ENCODE measurements at places on chromosomes 7 and 10.
A peak's percentile ranks its signal among the peaks of the same experiment; 100 is the strongest.

DNA sequence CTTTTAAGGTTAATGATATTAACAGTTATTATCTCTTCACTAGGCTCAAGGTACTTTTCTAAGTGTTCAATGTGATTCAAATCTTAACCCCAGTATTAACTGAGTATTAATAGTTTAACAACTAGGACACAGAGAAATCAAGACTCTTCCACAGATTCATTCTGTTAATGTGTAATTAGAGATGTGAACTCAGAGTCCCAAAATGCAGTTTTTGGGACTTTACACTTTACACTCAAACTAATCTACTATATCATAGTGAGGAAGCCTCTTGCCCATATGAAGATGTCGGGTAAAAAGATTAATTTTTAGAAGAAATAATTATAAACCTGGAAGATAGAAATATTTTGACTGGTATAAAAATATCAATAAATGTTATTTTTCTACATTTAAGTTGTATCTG is 644.5 kb upstream of the LRRTM3 start:
- DNase-seq = no peak

- DNase-seq = no peak
Measured at GRCh38 chr10:60123172-60123571, 216.8 kb upstream of the CCDC6 start.

DNA sequence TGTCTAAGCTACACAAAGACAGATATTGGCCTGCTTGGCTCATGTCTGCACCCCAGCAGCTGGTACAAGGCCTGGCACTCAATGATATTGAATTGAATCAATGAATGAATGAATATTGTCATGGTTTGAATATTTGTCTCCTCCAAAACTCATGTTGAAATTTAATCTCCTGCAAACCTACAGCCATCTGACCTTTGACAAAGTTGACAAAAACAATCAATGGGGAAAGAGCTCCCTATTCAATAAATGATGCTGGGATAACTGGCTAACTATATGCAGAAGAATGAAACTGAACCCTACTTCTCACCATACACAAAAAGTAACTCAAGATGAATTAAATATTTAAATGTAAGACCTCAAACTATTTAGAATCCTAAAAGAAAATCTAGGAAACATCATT is 144.7 kb downstream of the CYP26A1 start:
- no peak for DNase-seq

GRCh38 chr10:86755740-86756510 is 494 bp upstream of the BMPR1A start:
- peak; percentile 56 for DNase-seq

- peak; percentile 81 for DNase-seq
Measured at GRCh38 chr7:54932818-54933543, 85.8 kb upstream of the EGFR start.

GRCh38 chr10:102661658-102662028 is 17.4 kb downstream of the TRIM8 start:
- DNase-seq = no peak

DNA sequence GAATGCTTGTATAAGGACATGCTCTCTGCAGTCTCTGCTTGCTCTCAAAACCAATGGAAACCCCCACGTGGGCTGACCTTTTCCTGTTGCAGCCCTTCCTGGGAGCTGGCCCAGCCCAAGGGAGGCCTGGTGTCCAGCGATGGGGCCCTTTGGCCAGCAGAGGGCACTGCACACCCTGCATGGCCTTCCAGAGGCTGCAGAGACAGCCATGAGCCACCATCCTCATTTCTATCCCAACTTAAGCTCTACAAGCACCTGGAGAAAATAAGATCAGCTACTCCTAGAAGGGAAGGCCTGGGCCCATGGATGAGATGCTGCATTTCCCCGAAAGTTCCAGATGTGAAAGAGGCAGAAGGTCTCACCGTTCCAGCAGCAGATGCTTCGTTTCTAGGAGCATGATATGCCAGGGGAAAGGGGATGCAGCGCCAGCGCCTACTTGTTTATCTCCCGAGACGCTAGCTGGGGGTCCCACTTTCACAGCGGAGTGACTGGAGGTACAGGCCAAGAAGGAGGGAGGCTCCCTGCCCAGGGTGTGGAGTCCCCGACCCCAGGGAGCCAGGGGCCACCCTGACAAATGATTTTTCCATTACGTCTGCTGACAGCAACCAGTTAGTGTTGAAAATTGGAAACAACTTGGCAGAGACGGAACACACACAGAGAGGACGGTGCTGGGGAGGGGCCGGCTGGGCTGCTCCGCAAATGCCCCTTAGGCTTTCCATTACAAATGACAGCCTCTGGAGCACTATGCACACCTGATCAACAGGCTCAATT is 106.4 kb downstream of the ZRANB1 start:
- peak; percentile 11 for DNase-seq

DNA sequence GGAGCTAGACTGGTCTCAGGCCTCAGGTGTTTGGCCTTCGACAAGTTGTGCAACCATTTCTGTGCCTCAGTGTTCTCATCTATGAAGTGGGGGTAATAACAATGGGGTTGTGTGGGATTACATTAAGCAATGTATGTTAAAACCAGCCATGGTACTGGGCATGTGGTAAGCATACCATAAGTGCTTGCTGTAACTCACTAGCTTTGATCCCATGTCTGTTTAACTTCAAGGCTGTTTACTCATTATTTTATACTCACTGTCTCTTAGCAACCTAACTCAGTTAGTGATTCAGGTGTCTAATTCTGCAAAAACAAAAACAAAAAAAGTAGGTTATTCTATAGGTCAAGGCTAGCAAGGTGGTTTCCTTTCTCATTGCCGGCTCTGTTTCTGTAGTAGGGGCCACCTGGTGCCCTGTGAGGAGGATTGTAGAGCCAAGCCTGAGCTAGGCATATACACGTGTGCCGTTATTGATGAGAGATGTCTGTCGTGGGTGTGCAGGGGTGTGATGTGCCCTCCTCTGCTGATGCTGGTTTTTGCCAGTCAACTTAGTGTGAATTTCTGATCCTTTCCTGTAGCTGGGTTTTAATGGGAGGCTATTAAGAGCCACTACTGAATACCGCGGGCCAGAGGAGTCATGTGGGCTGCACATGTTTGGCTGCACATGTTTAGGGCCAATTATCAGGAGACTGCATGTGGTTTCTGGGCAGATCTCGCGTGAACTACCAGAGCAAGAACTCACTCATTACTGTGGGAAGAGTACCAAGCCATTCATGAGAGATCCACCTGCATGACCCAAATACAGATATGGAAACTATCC is 56.2 kb downstream of the EEPD1 start:
- no peak for DNase-seq

DNA sequence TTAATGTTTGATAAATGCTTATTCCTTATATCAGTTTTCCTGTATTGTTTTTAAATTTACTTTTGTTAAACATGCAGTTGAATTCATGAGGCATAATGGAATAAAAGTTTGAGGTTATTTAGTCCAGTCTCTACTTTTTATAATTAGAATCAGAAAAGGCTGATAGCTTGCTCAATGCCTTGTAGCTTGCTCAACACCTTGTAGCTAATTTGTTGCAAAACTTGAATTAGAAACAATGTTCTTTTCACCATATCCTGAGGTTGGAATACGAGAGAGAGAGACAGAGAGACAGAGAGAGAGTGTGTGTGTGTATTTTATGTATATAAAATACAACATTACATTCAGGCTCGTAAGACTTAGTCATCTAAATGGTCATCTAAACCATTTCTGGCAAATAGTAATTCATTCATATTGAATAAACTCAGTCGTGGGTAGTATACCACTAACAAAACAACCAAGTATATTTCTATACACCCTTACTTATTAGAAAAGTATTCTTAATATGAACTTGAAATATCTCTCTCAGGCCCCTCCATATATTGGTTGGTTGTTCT is 243.5 kb downstream of the ADK start:
- DNase-seq = no peak

DNA sequence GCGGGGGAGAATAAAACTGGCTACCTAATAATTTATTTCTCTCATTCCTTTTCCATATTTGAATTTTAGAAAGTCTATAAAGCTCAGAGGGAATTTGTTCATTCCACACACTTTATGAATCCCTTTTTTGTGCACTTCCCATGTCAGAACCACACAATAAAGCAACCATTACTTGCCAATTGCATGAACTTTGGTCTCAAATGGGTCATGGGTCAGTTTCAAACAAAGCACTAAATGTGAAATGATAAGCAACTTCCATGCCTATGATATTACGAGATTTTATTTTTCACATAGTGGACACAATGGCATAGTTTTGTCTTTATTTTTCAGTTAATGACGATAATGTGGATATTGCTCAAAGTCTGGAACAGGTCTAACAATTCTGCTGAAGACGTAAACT is 18.6 kb upstream of the RELN start:
- no peak for DNase-seq

DNA sequence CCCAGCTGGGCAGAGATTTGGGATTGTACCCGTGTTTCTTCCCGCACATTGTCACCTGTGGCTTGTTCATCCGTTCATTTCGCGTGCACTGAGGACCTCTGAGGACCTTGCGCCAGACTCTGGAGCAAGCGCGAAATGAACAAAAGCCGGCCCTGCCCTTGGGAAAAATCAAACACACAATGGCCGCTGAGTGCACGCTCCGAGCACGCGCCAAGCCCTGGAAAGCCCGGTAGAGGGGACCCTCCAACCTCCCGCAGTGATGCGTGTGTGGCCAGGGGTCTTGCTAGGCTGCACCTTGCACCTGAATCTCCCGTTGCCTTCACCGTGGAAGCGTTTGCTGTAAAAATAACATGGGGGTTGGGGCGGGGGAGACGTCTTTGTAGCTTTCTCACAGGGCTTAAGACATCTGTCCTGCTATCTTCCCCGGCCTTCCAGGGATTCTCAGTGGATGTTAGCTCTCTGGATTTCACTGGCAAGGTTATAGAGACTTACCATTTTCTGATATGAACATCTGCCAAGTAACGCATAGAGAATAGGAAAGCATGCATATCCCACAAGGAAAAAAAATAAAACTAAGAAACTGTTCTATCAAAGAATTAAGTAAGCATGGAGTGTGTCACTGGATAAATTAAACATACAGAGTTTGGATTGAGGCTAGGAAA is 37.3 kb downstream of the ZNF777 start:
- no peak for DNase-seq

DNA sequence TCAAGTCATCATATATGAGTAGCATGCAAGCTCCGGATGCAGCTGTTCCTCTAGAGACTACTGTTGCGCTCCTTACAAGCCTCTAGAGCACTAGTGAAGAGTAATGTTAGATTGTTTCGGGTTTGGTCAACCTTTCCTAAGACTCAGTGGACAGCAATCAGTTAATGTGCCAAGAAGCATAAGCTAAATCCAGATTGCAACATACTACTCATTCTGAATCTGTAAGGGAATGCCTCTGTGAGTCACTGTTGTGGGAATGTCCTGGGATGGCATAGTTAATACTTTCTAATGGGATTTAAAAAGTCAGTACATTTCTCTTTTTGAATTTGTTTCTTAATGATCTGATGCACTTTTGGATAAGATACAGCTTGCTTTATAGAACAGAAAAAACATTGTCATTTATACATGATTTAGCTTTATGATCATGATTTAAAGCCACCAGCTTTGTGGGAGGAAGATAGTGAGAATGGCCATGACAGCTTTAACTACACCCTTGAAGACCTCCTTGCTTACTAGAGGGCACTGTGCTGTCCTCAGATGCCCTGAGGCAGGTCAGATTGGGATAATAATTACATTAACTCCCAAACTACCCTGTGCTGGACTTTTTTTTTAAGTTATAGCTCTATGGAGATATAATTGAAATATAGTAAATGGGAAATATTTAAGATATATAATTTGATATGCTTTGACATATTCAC is 138.4 kb downstream of the SDK1 start:
- no peak for DNase-seq
